ENCODE measurements at places on chromosomes 3 and 15.
A peak's percentile ranks its signal among the peaks of the same experiment; 100 is the strongest.

DNA sequence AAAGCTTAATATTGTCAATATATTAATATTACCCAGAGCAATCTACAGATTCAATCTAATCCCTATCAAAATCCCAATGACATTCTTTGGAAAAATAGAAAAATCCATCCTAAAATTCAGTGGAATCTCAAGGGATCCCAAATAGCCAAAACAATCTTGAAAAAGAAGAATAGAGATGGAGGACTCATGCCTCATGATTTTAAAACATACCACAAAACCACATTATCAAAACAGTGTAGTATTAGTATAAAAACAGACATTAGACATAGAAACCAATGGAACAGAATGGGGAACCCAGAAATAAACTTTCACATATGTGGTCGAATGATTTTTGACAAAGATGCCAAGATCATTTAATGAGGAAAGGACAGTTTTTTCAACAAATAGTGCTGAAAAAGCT lies 14.6 kb downstream of the NEK4 start:
- no peak for DNase-seq

GRCh38 chr3:24457719-24458118 lies 36.9 kb downstream of the THRB start:
- DNase-seq, result no peak

GRCh38 chr15:70447928-70448698 lies 315.2 kb downstream of the UACA start:
- DNase-seq, result no peak

- DNase-seq, result no peak
Observed at GRCh38 chr15:79635149-79635771, 203.1 kb downstream of the MINAR1 start.

- no peak for DNase-seq
Observed at GRCh38 chr15:64205202-64205601, 42.4 kb upstream of the PPIB start.

GRCh38 chr15:92884436-92885223 lies 15.5 kb upstream of the CHD2 start:
- no peak for DNase-seq

DNA sequence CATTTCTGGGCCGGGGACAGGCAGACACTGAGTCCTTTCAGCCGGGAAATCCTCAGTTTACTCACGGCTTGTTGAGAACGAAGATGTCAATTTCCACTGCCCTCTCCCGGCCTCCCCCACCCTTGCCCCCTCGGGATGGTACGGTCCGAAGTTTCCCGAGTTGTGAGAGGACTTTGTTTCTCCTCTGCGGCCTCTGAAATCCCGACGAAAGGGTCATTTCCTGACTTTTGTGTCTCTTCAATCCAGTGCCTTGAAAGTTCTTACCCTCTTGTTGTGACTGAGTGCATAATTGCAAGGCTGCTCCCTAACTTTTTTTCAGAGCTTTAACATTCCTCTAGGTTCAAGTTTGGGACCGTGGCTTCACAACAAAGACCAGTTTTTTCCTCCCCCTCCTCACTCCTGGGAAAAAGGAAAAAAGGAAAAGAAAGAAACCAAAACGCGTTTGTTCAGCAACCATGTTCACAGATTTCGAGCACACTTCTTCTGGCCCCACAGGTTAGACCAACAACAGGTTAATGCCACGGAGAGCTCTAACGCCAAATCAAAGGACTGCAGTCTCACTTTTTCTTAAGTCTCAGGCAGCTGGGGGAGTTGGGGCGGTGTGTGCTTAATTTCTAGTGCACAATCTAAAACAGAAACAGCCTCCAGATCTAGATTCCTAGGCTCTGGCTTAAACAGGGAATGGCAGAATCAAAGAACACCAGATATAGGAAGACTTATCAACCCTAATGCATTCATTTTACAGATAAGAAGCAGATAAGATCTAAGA lies 138.9 kb downstream of the TMCO5A start:
- DNase-seq, result no peak

GRCh38 chr15:100133001-100133400 lies 208.8 kb downstream of the ADAMTS17 start:
- DNase-seq, result no peak

GRCh38 chr15:98840053-98840452 lies 167.5 kb downstream of the PGPEP1L start:
- DNase-seq, result no peak

DNA sequence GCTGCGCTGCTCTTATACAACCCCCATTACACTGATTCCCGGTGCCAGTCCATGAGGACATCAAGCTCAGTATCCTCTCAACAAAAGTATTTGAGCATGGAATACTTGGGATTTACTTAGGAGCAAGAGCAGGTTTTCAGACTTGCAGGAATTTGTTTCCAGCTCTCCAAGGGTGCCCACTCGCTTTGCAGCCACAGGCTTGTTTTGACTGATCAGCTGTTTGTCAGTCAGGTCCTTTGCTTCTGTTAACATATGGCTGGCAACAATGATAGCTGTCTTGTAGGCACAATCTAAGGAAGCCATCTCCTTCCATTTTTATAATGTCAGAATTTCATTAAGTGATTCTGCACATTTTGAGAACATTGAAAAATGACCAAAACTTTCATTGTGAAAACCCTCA lies 38.2 kb upstream of the MCF2L2 start:
- no peak for DNase-seq

DNA sequence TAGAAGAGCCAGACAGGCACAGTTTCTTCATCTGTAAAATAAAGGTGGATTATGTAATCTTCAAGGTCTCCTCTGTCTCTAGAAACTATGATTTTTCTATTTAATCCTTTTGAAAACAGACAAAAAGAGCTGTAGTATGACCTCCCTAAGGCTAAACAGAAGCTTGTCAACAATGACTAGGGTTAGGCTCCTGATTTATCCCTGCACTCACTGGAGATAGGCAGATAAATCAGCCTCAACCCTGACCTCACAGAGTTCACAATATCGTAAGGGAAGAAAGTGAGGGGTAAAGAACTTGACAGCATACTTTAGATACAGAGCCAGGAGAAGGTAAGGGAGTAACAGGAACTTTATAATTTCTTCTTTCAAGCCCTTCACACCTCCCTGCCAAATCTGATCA lies 124.8 kb downstream of the TMCC1 start:
- DNase-seq, result no peak

GRCh38 chr3:149717391-149718056 lies 34.8 kb downstream of the COMMD2 start:
- DNase-seq, result peak; percentile 60

DNA sequence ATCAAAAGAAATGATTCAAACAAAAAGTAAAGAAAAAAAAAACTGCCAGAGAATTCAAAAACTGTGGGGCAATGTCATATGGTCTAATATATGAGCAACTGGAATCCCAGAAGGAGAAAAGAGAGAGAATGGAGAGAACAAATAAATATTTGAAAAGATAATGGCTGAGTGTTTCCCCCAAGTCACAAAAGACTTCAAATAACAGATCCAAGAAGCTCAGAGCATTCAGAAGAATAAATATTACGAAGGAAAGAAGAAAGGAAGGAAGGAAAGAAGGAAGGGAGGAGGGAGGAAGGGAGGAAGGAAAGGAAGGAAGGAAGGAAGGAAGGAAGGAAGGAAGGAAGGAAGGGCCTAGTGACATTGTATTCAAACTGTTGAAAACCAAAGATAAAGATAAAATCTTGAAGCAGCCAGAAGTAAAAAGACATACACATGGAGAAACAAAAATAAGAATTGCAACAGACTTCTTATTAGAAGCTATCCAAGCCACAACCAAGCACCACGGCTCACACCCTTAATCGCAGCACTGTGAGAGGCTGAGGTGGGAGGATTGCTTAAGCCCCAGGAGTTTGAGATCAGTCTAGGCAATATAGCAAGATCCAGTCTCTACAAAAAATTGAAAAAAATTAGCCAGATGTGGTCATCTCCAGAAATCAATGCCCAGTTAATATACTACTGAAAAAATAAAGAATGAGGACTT lies 118.9 kb upstream of the IGSF10 start:
- DNase-seq, result no peak

GRCh38 chr3:7960601-7961000 lies 541.0 kb upstream of the LMCD1 start:
- DNase-seq, result no peak

Data from AG09319 (cell line).